Fibroblast of lung (primary cell): ENCODE measurements at places on chromosomes 7 and 10. TPM values are rescaled to one million over a fixed set of nuclear protein-coding genes. Genes with fewer than 3 reads are reported as not detected.

Gene TBXAS1
- 1.3 and 2.1 TPM in 2 replicates for total RNA-seq

Gene OR6B1
- not detected in 2 replicates for total RNA-seq

- DNase-seq = no peak
- peak overlapping the region; percentile 46 for H3K27ac ChIP-seq
- H3K4me3 ChIP-seq = no peak overlapping the region
- no peaks in the 10 kb centered on the region for H3K36me3 ChIP-seq
Observed at GRCh38 chr10:104351061-104351702, 2.5 kb upstream of the CFAP58 start.

- H3K27ac ChIP-seq = no peak overlapping the region
- DNase-seq = no peak
- no peaks in the 10 kb centered on the region for H3K36me3 ChIP-seq
- H3K4me1 ChIP-seq = no peaks in the 10 kb centered on the region
- H3K27me3 ChIP-seq = no peaks in the 10 kb centered on the region
Observed at GRCh38 chr10:11120711-11121110, 103.0 kb downstream of the CELF2 start.

Gene SFTPA1
- not detected in 2 replicates for total RNA-seq

GRCh38 chr7:41698726-41699125, 4.2 kb downstream of the INHBA start:
- no peaks in the 10 kb centered on the region for H3K27me3 ChIP-seq
- DNase-seq = peak; percentile 68
- H3K36me3 ChIP-seq = peaks cover 2% of the 10 kb centered on the region
- H3K4me1 ChIP-seq = peaks cover 10% of the 10 kb centered on the region
- H3K4me3 ChIP-seq = peak overlapping the region; percentile 86

DNA sequence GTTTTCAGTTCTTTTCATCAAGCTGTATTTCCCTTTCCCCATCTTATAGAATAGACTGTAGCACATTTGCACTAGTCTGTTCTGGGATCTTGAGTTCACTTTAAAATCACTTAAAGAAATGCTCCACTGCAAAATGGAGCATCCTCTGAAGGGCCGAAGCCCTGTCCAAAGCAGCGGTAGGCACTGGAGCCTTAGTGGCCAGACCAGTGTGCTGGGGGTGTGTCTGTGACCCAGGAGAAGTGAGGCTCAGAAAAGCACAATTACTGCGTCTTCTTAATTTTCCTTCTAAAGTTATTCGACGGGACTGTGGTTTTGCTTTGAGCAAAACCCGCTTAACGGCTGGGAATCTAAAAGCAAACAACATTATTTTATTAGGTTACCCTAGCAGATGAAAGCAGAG, 205.7 kb downstream of the SLC25A13 start:
- no peaks in the 10 kb centered on the region for H3K36me3 ChIP-seq
- H3K27me3 ChIP-seq = no peaks in the 10 kb centered on the region
- no peaks in the 10 kb centered on the region for H3K4me1 ChIP-seq
